ENCODE measurements at places on chromosomes 13 and 19. TPM values are rescaled to one million over a fixed set of nuclear protein-coding genes. Genes with fewer than 3 reads are reported as not detected.

- H3K4me1 ChIP-seq: peaks cover 8% of the 10 kb centered on the region
- H3K27me3 ChIP-seq: no peaks in the 10 kb centered on the region
- no peak overlapping the region for H3K4me3 ChIP-seq
- H3K36me3 ChIP-seq: peaks cover 49% of the 10 kb centered on the region
Observed at GRCh38 chr13:46010148-46010547, 42.4 kb downstream of the ZC3H13 start.

DNA sequence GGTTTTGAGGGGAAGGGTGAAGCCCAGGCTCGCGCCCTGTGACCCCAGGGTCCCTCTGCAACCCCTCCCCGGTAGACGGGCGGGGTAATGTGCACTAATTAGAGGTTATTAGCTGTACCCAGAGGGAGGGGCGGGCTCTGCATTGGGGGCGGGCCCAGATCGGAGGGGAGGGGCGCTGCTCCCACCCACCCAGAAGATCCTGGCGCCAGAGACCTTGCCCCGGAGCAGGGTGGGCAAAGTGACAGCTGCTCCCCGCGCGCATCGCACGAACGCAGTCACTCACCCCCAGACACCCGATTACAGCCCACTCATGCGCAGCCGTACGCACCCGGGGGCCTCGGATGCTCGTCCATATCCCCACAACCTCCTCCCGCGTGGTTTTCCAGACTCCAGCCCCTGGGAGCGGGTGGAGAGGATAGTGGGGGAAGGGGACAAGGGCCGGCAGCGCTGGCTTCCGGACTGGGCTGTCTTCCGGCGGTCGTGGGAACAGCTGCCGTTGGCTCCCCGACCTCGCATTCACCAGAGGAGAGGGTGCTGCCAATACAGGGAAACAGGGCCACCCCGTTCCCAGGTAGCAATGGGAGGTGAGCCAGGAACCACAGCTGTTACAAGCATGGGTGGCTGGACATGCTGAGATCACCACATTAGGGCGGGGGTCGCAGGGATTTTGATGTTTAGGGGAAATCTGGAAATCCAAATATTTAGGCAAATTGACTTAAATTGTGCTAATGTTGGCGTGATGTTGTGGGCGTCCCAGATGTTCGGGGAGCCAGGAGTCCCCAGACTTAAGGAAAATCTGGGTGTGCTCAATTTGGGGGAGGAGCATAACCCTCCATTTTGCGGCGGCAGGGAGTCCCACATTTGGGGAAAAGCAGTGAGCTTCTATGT is 2.9 kb upstream of the HOOK2 start:
- H3K27me3 ChIP-seq: no peaks in the 10 kb centered on the region
- H3K4me3 ChIP-seq: peak overlapping the region; percentile 88
- H3K27ac ChIP-seq: peak overlapping the region; percentile 94
- no peak for DNase-seq
- H3K36me3 ChIP-seq: no peaks in the 10 kb centered on the region
- peaks cover 28% of the 10 kb centered on the region for H3K4me1 ChIP-seq

PRRG2 gene
- total RNA-seq: 0.83 TPM

SYT3 gene
- total RNA-seq: 0.07 TPM

C13orf42 gene
- not detected for total RNA-seq

OR1I1 gene
- not detected for total RNA-seq

FOXA3 gene
- 0.60 TPM for total RNA-seq

CABP5 gene
- total RNA-seq: not detected

DNA sequence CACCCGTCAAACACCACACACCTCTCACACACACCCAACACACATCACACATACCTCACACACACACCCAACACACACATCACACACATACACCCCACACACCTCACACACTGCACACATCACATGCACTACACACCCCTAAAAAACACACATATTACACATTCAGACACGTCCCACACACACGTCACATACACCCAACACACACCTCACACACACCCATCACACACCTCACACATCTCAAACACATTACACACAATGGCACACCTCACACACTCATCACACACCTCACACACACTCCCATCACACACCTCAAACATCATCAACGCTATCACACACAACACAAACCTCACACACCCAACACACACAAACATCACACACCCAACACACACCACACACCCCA is 133.1 kb downstream of the CRYL1 start:
- peaks cover 8% of the 10 kb centered on the region for H3K4me1 ChIP-seq
- no peak overlapping the region for H3K27ac ChIP-seq
- no peaks in the 10 kb centered on the region for H3K27me3 ChIP-seq

DNA sequence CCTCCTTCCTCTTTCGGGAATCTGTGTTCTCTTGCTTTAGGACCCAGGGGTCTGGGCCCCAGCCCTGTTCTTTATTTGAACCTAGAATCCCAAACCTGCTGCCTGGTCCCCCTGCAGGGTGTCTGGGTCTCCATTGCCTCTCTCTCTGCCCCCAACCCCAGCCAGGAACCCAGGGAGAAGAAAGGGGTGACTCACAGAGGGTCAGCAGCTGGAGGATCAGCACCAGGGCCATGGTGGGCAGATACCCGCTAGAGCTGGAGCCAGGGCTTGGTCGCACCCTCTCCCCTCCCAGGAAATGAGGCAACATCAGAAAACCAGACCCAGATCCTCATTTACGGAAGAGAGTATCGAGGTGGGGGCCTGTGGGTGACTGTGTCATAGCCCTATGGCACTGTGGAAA is at the start of gene OSCAR:
OSCAR (minus strand) TSS at position 243 of the 400 bp plus-strand sequence; CDS start at position 232, 11 bp downstream.
- peaks cover 14% of the 10 kb centered on the region for H3K4me1 ChIP-seq
- DNase-seq: no peak
- H3K27me3 ChIP-seq: peaks cover 11% of the 10 kb centered on the region
- H3K27ac ChIP-seq: no peak within 1 kb of the TSS
- H3K4me3 ChIP-seq: peak within 1 kb of the TSS; percentile 65

GRCh38 chr13:105952233-105952972 is 583.1 kb downstream of the EFNB2 start:
- H3K36me3 ChIP-seq: no peaks in the 10 kb centered on the region
- H3K27ac ChIP-seq: no peak overlapping the region
- H3K27me3 ChIP-seq: no peaks in the 10 kb centered on the region
- DNase-seq: no peak
- no peaks in the 10 kb centered on the region for H3K4me1 ChIP-seq
- no peak overlapping the region for H3K4me3 ChIP-seq

GIPR gene
- 9.5 TPM for total RNA-seq

PLVAP gene
- not detected for total RNA-seq

C1QTNF9 gene
- not detected for total RNA-seq

GRCh38 chr19:48308631-48309586 is 16.4 kb upstream of the EMP3 start:
- H3K36me3 ChIP-seq: no peaks in the 10 kb centered on the region
- peaks cover 8% of the 10 kb centered on the region for H3K27me3 ChIP-seq

- H3K27ac ChIP-seq: no peak overlapping the region
- DNase-seq: no peak
- H3K27me3 ChIP-seq: peaks cover 6% of the 10 kb centered on the region
Observed at GRCh38 chr13:27338816-27339215, 68.2 kb downstream of the RASL11A start.

DNA sequence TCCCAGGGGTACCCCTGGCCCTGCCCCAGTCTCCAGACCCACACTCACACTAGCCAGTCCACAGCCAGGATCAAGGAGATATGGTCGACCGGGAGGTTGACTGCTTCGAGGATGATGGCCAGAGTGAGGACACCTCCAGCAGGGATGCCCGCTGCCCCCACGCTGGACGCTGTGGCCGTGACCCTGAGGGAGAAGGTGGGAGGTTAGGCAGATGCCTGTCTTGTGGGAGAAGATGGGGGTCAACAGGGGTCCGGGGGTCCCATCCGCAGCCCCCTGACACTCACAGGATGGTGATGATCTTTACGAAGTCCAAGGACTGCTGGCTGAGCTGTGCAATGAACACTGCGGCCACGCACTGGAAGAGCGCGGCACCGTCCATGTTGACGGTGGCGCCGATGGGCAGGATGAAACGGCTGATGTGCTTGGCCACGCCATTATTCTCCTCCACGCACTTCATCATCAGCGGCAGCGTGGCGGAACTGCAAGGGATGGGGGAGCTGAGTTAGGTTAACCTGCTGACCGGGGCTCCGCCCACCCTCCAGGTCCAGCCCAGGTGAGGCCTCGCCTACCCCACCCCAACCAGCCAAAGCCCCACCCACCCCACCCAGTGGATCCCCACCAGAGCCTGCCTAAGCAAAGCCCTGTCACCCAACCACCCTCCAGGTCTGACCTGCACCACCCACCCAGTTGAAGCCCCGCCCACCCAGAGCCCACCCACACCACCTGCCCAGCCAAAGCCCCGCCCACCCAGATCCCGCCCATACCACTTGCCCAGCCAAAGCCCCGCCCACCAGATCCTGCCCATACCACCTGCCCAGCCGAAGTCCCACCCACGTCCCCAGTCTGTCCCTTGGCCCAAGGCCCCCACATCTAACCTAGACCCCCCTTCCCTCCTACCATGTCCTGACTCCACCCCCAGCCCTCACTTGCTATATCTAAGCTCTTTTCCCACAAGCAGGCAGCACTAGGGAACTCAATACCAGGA is 11.2 kb downstream of the SLC1A5 start:
- peaks cover 7% of the 10 kb centered on the region for H3K4me1 ChIP-seq
- DNase-seq: no peak
- peaks cover 62% of the 10 kb centered on the region for H3K36me3 ChIP-seq
- no peak overlapping the region for H3K4me3 ChIP-seq
- no peak overlapping the region for H3K27ac ChIP-seq

GRCh38 chr13:105971312-105971711 is 564.1 kb downstream of the EFNB2 start:
- no peak for DNase-seq
- no peaks in the 10 kb centered on the region for H3K27me3 ChIP-seq
- H3K27ac ChIP-seq: no peak overlapping the region
- no peak overlapping the region for H3K4me3 ChIP-seq
- H3K4me1 ChIP-seq: no peaks in the 10 kb centered on the region

- no peaks in the 10 kb centered on the region for H3K36me3 ChIP-seq
- H3K4me1 ChIP-seq: peaks cover 4% of the 10 kb centered on the region
- H3K27me3 ChIP-seq: peaks cover 4% of the 10 kb centered on the region
- no peak overlapping the region for H3K27ac ChIP-seq
- no peak for DNase-seq
Observed at GRCh38 chr13:49608651-49609331, 19.5 kb upstream of the ARL11 start.

GRCh38 chr13:60268203-60268555 is 104.5 kb upstream of the DIAPH3 start:
- H3K27me3 ChIP-seq: peaks cover 17% of the 10 kb centered on the region
- H3K4me3 ChIP-seq: no peak overlapping the region
- no peak for DNase-seq
- H3K27ac ChIP-seq: no peak overlapping the region

DNA sequence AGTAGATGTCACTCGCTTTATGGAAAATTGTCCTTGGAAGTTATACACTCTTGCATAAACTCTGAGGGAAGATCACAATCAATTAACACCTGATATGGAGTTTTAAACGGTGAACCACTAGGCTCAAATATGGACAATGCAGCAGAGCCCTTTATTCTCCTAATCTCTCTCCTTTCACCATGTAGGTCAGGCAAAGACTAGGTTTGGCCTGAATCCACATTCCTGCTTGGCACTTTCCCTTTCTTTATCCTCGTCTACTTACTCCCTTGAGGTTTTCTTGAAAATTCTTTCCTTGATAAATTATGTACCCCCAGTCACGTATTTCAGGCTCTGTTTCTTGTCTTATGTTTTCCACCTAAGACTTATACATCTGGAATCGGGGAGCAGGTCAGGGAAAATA is 751.7 kb downstream of the DACH1 start:
- no peaks in the 10 kb centered on the region for H3K4me1 ChIP-seq
- no peak overlapping the region for H3K4me3 ChIP-seq
- H3K27me3 ChIP-seq: no peaks in the 10 kb centered on the region

DNA sequence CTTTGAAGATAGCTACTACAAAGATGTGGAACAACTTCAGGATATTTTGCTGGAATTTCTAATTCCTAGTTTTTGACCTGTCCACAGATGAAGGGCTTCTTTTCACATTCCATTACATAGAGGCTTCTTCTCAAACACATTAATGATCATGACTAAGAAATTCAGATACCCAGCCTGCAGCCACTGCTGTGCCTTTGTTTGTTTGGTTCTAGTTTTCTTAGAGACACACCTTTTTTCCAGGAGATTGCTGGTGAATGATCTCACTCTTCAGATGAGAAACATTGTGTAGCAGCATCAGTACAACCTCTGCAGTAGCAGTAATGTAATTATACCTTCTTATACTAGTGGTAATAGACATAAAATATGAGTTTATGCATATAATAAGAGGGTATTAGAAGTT is 5.0 kb downstream of the TDRD3 start:
- no peak for DNase-seq
- H3K4me1 ChIP-seq: peaks cover 27% of the 10 kb centered on the region
- peaks cover 14% of the 10 kb centered on the region for H3K36me3 ChIP-seq
